ENCODE measurements at places on chromosomes 7 and 10.

DNA sequence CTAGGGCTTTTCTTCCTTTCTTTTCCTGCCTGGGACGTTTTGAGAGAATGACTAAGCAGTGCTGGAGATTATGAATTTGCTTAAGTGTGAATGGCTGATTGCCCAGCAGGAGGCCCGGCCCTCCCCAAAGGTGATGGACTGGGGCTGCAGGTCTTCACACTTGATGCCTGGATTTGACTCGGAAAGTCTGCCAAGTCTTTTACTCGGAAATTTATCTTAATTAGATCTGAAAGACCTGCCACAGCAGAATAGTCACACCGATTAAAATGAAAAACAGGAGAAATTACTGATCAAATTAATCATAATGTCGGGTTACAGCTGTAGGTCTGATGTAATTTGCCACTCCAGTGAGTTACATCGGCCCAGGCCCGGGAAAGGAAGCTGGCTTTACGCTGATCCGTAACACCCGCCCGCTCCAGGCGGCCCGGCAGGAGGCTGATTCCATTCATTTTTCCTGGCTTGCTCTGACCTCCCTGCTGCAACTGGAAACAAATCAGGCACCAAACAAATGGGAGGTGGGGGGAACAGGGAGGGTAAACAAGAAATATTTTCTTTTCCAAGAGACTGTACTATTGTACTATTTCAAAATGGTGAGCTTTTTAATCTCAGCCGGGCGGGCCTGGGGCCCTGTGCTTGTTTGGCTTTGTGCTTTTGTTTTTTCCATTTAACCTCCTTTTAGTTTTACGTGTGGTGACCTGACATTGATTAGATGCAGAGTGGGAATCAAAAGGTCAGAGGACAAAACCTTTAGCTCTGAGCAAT is 212.4 kb upstream of the YAE1 start:
- peak; percentile 58 for DNase-seq

DNA sequence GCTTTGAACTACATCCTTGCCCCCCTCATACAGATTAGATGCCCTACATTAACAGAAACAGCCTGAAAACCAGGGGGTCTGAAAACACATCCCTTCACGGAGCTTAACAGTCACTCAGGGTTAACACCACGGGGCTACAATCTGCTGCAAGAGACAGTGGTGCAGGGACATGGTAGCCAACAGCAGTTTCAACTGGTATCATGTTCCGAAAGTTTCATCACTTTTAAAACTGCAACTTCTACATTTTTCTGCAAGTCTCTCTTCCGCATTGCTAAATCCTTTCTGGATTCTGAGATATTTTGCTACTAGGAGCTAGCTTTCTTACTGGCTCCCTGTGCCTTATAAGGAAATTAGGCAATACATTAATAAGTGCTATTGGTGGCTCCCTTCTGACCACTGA is 92.6 kb downstream of the JAZF1 start:
- DNase-seq = no peak

GRCh38 chr7:22921386-22922086 is 92.4 kb downstream of the HYCC1 start:
- no peak for DNase-seq

DNA sequence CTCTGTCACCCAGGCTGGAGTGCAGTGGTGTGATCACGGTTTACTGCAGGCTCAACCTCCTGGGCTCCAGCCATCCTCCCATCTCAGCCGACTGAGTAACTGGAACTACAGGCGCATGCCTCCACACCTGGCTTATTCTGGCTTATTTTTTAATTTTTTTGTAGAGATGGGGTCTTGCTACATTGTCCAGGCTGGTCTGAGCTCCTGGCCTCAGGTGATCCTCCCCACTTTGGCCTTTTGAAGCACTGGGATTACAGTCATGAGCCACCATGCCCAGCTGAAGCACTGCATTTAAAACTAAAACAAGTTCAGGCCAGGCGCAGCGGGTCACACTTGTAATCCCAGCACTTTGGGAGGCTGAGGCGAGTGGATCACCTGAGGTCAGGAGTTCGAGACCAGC is 8.0 kb downstream of the SH3PXD2A start:
- DNase-seq = no peak

GRCh38 chr10:60521974-60522405 is 132.3 kb upstream of the ANK3 start:
- no peak for DNase-seq

- DNase-seq = no peak
These were observed 41.8 kb downstream of the KLHDC10 start for GRCh38 chr7:130112093-130112492.

GRCh38 chr10:62266611-62267010 is 2.0 kb downstream of the RTKN2 start:
- DNase-seq = no peak

DNA sequence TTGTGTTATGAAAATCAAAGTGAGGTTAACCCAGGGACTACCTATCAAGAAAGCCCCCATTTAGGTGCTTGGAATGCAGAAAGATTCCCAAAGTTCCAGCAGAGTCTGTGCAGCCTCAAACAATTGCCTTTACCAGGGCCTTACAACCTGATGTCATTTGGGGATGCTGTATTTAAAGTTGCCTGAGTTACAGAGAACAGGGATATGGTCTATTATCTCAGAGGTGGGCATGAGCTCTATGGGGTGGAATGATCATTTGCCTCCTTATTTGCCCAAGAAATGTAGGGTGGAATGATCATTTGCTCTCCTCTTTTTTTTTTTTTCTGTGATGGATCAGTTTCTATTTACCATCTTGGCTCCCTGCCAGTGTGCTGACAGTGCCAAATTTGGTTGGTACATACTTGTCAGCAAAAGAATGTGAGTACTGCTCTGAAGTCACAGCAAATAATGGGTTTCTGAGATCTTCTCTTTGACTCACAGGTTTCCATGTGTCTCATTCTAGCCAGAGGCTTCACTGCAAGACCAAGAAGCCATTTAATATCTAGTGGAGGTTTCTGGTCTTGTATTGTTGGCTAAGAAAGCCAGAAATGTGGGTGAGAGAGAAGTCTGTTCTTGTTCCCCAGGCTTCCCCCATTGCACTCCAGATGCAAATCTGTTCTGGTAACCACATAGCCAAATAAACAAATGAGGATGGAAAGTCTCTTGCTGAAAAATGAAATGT is 45.5 kb upstream of the ZNRF2 start:
- DNase-seq = peak; percentile 11

DNA sequence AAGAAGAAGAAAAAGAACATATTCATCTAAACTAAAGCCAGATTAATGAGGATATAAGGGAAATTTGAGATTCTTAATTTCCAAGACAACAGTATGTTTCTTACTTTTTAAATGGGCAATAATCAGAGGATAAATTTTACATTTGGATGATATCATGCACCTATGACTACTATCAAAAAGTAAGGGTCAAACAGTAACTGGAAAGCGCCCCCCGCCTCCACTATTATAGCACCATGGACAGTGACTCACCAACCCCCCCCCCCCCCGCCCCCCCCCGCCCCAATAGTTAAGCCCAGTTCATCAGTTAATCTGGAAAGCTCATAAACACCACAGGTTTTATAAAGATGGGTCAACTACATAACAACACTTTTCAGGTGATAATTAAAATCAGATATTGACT is 194.3 kb upstream of the DGKB start:
- no peak for DNase-seq

DNA sequence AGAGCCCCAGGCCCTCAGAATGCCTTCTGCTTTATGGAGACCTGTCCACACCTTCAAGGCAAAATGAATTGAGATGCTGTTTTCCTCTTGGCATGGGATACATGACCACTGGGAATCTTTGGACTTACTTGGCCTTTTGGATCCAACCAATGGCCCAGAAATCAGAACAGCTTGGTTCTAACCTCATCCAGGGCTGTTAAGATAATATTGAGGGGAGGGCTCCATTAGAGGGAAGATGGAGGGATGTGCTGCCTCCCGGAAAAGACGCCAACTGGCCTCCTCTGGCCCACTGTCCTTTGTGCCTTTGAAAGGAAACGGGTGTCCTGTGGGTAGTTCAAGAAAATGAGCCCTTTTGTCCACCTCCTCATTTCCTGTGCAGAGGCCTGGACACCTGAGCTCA is 530.9 kb downstream of the KCNMA1 start:
- DNase-seq = no peak

- DNase-seq = no peak
These were observed 14.2 kb downstream of the HK1 start for GRCh38 chr10:69292459-69292858.

DNA sequence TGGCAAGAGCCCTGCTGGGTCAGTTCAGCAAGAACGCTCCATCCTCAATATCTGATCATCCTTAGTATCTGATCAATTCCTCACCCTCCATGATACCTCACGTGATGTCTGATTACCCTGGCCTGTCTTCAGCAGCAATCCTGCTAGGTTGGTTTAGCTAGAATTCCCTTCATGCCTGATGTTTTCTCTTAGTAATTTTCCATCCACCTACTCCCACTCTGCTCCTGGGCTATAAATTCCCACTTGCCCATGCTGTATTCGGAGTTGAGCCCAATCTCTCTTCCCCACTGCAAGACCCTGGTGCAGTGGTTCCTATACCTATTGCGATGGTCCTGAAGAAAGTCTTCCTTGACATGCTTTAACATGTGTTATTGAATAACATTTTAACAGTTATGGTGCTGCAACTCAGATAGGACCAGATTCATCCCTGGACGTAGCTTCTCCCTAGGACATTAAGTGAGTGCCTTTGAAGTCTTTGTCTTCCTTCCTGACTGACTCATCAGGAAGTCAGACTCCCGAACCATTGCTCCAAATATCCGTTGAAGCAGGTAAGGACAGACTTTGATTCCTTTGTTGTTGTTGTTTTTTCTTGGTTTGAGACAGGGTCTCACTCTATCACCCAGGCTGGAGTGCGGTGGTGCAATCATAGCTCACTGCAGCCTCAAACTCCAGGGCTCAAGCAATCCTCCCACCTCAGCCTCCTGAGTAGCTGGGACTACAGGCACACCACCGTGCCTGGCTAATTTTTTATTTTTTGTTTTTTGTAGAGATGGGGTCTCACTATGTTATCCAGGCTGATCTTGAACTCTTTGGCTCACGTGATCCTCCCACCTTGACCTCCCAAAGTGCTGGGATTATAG is 29.4 kb upstream of the CLDN3 start:
- DNase-seq = no peak

GRCh38 chr7:77549106-77549870 is 12.2 kb downstream of the PTPN12 start:
- no peak for DNase-seq

- DNase-seq = no peak
These were observed 227.7 kb downstream of the SKIDA1 start for GRCh38 chr10:21297603-21298383.

- no peak for DNase-seq
These were observed 67.5 kb downstream of the PFKFB3 start for GRCh38 chr10:6269953-6270867.

- DNase-seq = no peak
These were observed 41.1 kb downstream of the ABRAXAS2 start for GRCh38 chr10:124842721-124843120.

DNA sequence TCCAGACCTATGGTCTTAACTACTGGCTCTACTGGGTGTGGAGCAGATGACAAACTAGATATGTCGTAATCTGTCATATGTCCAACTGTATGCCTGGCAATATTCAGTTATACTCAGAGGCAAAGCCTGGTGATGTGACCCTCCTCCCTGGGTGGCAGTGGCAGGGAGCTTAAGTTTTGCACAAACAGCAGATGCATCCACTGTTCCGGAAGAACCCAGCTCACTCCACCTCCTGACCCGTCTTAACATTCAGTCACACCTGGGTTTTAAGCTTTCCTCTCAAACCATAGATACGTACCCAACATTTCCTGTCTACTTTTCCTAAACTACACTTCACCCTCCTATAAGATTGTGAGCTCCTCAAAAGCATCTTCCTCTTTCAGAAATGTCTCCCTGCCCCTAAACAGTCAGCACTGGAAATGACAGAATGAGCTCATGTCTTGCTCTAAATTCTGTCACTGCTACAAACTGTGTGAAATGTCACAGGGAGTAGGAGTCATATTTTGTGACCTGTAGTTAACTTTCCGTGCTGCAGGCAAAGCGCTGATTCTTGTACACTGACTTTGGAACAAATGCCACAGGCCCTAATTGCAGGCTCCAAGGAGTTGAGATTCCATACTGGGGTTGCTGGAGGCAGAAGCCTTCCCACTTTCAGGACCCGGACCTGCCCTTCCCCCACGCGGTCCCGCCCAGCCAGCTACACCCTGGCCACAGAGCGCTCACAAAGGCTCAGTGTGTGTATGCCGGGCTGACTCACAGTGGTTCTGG is 23.9 kb downstream of the SCD start:
- peak; percentile 19 for DNase-seq

GRCh38 chr10:110813743-110814472 is 57.8 kb upstream of the PDCD4 start:
- no peak for DNase-seq

GRCh38 chr7:129188372-129188891 is at the start of gene SMO:
Gene SMO, plus strand, starts transcription at chr7:129188633. Its CDS starts 519 bp downstream, at chr7:129189152.
- DNase-seq = peak; percentile 61

DNA sequence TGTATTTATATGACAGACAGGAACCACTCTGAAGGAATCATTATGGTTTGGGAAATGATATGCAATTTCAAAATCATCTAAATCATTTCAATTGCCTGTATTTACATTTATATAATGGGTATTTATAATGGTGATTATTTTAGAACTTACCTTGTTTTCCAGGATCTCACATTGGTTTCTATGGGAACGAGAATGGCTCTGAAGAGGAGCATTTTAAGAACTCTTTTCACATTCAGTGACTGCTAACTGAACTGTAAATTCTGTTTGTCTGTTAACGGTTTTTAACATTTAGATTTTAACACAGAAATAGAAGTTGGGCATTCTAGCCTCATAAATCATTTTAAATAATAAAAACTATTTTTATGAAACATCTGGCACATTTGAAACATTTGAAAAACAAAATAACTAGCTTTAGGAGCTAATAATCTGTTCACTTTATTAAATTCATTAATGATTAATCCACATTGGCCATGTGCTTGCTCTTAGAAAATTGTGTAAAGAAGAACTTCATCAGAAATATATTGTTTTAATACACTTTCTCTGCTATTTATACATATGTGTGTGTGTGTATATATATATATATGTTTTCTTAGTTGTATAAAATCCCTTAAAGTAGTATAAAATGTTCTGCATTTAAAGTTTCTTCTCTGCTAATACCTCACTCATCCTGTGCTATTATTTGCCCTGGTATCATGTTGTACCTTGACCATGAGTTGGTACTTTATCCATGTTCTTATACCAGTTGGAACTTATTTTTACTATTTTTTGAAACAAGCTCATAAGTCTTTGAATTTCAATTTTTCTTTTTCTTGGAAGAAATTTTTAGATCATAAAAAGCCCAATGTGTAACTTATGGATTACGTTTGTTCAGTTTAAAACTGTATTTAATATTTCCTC is 8.7 kb upstream of the SEM1 start:
- no peak for DNase-seq

DNA sequence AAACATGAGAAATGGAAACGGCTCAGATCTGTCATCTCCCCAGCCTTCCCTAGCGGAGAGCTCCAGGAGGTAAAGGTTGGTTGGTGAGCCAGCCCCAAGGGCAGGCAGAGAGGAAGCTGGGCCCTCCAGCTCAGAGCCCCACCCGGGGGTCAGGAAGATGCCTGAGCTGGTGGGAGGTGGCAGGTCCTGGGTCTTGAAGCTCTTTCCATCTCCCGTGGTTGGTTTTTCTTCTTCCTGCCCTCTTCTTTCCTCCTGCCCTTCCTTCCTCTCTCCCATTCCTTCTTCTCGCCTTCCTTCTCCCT is 384.2 kb upstream of the FOXK1 start:
- DNase-seq = no peak

GRCh38 chr7:121313220-121313792 is 15.5 kb upstream of the WNT16 start:
- DNase-seq = no peak

- DNase-seq = no peak
These were observed 414.0 kb downstream of the PHTF2 start for GRCh38 chr7:78212476-78213060.

Data from NCI-H82 (cell line).